ENCODE measurements at places on chromosomes 6 and 20.

DNA sequence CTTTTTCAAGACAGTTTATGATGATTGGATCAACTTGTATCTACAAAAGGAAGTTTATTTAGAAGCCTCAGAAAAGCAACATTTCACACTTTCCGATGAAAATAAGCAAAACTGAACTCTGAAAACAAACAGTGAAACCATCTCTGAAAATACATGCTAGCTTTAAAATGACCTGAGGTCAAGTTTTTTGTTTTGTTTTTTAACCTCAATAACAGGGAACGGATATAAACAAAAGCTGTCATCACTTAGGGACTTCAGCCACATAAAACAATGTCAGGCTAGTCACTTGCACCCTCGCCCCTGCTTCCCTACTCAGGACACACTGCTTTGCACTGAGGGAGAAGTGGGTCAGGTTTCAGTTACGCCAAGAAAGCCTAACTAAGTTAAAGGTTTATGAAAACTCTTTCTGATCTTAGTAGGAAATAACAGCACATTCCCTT lies 11.6 kb downstream of the BACH2 start:
- no peak for DNase-seq

DNA sequence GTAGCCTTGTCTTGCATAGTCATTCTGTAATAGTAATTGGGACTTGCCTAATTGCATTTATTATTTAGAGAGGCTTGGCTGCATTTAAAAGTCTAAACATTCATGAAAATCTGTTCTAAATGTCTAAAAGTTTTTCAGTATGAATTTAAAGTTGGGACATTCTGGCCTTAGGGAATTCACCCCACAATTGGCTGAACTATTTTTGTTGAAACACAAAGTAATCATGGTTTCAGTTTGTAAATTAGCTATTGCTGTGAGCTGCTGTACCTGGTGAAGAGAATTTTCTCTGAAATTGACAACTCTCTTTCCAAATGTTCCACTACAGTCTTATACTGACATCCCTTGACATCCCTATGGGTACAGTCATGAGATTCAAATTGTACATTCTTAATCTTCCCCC lies 253.0 kb downstream of the FARS2 start:
- no peak for DNase-seq

DNA sequence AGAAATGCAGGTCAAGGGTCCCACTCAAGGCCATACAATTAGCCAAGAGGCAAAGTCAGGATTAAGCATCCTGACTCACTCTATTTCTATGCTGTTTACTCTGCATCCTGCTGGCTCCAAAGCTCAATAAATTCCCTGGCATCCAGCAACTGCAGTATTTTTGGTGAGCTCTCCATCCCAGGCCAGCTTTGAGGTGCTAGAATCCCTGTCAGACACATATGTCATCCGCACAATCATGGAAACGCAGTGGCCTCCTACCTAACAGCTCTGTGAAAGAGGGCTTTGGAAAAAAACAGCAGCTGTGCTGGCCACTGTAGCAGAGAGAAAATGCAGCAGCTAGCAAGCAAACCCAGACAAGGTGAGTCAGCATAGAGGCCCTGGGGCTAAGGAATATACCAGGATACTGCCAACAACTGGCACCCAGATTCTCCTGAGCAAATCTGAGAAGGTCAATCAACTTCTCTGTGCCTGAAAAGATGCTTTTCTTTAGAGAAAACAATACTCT lies 58.4 kb downstream of the ANKEF1 start:
- DNase-seq: no peak

DNA sequence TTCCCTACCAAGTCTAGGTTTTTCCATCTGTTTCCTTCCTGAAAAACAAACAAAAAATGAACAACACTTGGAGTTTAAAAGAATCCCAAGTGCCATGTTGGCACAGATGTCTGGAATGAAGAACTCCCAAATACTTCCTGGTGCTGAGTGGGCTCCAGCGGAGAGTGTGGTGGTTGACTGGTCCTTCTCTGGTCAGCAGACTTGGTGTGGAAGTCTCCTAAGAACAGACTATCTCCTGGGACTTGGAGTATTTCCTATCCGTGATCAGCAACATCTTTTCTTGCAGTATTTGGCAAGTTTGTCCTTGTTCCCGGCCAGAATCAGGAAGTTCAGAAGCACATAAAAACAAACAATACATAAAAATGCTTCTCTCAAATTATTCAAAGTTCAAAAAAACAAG lies 154.1 kb downstream of the MTFR2 start:
- DNase-seq: no peak

DNA sequence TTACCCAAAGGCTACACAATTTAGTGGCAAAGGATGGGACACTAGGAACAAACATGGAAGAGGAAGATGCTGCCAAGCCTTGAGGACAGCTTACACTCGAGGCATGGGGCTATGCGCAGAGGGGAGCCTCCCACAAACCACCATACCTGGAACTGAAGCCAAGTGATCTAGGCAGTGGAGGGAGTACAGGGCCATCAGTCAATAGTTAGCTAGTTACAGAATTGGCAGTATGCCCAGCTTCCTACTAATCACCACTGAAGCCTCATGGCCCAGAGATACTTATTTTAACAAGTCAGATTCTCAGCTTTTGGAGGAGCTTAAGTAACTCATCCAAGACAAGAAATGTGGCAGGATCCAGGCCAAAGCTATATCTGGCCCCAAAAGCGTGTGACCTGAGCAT lies 226.6 kb upstream of the MOCS1 start:
- DNase-seq: no peak

- no peak for DNase-seq
Observed at GRCh38 chr20:45067558-45067957, 33.4 kb downstream of the KCNS1 start.

- no peak for DNase-seq
Observed at GRCh38 chr20:44287272-44288097, 23.5 kb downstream of the FITM2 start.

GRCh38 chr20:5670036-5670536 lies 80.1 kb upstream of the SHLD1 start:
- DNase-seq: no peak

DNA sequence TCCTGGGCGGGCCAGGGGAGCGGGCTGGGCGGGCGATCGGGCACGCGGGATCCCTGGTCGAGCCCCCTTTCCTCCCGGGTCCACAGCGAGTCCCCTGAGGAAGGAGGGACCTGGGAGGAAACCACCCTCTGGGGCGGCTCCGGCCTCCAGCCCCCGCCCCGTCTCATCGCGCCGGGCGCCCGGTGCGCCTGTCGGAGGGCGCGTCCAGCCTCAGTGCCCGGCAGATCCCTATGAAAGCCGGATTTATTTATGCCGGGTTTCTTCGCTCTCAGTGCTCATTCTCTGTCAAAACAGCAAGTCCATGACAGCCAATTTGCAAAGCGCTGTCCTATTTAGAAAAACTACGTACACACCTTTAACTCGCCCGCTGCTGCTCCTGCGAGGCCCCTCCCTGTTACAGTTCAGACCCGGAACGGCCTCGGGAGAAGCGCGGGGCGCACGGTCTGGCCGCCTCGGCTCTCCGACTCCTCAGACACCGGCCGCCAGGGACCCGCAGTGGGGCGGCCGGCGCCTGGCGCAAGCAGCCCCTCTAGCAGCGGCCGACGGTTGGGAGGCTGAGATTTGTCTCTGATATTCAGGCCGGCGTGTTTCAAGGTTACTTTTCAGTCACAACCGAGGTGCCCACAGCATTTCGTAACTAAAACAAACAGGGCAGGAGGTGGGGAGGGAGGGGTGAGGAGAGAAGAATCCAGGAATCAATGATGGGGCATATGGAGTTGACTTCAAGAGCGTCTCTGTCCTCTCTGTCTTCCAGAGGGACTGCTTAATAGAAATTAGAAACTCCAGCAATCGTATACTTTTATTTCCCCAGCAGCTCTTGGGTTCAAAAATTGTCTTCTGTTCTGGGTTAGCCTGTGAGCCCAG lies 782 bp upstream of the FOXA2 start:
- DNase-seq: no peak

GRCh38 chr20:45257161-45257560 lies 2.8 kb upstream of the SLPI start:
- no peak for DNase-seq

GRCh38 chr6:79640146-79641111 lies 9.3 kb downstream of the SH3BGRL2 start:
- no peak for DNase-seq

DNA sequence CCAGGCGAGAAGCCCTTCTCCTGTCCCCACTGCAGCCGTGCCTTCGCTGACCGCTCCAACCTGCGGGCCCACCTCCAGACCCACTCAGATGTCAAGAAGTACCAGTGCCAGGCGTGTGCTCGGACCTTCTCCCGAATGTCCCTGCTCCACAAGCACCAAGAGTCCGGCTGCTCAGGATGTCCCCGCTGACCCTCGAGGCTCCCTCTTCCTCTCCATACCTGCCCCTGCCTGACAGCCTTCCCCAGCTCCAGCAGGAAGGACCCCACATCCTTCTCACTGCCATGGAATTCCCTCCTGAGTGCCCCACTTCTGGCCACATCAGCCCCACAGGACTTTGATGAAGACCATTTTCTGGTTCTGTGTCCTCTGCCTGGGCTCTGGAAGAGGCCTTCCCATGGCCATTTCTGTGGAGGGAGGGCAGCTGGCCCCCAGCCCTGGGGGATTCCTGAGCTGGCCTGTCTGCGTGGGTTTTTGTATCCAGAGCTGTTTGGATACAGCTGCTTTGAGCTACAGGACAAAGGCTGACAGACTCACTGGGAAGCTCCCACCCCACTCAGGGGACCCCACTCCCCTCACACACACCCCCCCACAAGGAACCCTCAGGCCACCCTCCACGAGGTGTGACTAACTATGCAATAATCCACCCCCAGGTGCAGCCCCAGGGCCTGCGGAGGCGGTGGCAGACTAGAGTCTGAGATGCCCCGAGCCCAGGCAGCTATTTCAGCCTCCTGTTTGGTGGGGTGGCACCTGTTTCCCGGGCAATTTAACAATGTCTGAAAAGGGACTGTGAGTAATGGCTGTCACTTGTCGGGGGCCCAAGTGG lies 5.3 kb downstream of the SNAI1 start:
- no peak for DNase-seq

DNA sequence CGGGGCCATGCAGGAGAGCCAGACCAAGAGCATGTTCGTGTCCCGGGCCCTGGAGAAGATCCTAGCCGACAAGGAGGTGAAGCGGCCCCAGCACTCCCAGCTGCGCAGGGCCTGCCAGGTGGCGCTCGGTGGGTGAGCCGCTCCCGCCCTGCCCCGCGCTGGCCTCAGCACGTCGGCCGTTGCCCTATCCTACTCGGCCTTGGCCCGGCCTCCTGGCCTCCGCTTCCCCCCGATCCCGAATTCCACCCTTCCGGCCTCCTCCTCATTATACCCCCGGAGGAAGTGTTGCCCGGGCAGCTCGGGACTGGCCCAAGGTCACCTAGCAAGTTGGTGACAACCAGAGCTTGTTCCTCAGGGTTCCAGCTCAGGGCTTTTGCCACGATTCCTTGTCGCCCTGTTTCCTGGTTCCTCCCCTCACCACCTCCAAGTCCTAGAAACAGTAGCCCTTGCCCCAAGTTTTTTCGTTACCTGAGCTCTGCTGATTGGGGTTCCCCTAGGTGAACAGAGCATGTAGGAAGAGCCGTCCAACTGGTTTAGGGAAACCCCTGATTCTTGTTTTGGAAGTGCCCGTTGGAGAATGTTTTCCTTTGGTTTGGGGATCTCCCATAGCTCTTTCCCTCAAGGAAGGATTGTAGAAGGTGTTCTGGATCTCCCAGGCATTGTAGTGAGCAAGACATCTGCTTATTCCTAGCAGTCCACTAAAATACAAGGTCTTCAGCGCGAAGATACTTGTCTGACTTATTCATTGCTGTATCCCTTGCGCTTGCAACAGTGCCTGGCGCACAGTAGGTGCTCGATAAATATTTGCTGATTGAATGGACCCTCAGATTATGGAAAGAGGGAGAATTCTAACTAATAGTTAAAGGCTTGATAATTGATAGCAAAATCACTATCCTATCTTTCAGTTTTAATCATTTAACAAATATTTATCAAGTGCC lies 641 bp downstream of the ARFGEF2 start:
- no peak for DNase-seq

- DNase-seq: no peak
Observed at GRCh38 chr6:150492507-150492906, 107.2 kb upstream of the PLEKHG1 start.

DNA sequence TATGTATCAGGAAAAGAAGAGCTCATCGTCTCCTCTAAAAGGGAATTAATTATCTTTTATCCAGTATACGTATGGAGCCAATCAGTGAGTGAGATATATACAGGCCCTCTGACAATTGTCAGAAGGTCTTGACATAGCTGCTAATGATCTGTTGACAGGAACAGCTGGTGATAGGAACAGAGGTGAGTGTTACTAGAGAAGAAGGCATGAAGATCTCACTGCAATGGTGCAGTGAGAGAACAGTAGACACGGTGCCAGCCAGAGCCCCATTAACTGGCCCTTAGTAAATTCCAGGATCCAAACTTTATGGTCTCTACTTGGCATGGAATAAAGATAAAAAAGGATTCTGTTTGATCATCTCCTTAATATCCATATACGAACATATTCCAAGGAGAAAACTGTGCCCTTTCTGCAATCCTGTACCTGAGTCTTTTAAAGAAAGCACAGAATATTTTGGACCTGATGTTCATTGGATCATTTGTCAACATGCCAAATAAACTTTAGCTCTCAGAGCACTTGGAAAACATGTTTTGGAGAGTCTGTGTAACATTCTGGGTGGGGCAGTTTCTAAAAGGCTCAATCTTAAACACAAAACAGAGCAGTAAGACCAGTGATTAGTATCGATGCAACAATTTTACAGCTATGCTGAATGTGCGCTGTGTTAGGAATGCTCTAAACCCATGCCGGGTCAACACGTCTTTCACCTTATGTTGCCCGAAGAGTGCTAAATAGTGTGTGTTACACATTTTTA lies 135.8 kb upstream of the CITED2 start:
- no peak for DNase-seq

- DNase-seq: no peak
Observed at GRCh38 chr6:143689852-143690251, 12.1 kb downstream of the PHACTR2 start.

- DNase-seq: no peak
Observed at GRCh38 chr6:152094992-152095592, 287.6 kb downstream of the ESR1 start.

DNA sequence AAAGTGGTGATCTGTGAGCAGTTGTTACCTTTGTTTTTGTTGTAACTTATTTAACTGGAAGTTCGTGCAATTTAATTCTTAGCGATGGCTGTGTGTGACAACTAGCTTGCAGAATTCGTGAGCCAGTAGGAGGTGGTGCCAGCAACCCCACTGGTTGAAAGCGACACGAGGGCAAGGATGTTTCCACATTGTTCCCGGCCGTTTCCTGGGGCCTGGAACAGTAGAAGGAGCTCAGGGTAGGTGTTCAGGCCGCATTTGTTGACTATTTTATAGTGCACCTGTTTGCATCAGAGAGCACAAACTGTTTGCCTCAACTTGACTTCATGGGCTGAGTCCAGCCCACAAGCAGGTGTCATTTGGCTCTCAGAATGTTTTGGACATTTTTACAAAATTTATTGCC lies 112.1 kb upstream of the PTPN1 start:
- no peak for DNase-seq

Data from NCI-H187 treated with DMSO at 0.1 percent for 48 hours (cell line).